ENCODE measurements at places on chromosomes 1 and 21.

DNA sequence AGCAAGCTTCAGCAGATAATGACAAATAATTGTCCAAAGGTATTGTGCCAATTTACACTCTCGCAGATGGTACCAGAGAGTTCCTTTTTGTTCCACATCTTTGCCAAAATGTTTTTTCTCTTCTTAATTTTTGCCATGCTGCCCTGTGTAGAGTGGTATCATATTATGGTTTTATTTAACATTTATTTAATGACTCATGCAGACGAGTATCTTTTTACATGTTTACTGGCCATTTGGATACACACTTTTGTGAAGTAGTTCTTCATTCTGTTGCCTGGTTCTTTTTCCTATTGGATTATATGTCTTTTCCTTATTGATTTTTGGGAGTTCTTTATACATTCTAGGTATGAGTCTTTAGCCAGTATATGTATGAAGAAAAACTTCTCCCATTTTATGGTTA, 151.1 kb downstream of the PCNX2 start:
- DNase-seq: no peak

DNA sequence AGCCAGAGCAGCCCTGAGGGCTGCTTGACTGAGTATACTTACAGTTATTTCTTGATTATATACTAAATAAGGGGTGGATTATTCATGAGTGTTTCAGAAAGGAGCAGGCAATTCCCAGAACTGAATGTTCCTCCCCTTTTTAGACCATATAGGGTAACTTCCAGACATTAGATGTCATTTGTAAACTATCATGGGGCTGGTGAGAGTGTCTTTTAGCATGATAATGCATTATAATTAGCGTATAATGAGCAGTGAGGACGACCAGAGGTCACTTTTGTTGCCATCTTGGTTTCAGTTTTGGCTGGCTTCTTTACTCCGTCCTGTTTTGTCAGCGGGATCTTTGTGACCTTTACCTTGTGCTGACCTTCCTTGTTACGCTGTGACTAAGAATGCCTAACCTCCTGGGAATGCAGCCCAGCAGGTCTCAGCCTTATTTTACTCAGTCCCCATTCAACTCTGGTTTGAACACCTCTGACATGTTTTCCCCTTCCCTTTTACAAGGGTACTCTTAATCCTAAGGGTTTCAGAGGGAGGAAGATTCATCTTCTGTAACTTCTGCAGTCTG, 16.2 kb downstream of the KCTD3 start:
- DNase-seq: no peak

GRCh38 chr1:167060141-167061072, 29.8 kb downstream of the GPA33 start:
- no peak for DNase-seq

DNA sequence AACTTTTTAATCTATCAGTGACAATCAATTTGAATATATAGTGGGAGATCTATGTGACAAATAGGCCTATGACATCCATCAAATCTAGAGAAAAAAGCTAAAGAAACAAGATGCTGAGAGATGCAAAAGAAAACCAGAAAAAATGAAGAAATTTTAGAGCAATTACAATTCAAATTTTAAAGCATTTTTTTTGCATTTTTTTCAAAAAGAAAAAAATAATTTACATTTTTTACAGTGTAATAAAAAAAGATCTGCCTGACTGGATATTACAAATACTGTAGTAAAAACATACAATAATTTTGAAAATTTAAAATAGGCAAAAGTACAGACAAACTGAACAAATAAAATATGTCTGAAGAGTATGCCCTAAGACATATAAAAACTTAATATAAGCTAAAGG, 14.4 kb downstream of the CD34 start:
- no peak for DNase-seq

DNA sequence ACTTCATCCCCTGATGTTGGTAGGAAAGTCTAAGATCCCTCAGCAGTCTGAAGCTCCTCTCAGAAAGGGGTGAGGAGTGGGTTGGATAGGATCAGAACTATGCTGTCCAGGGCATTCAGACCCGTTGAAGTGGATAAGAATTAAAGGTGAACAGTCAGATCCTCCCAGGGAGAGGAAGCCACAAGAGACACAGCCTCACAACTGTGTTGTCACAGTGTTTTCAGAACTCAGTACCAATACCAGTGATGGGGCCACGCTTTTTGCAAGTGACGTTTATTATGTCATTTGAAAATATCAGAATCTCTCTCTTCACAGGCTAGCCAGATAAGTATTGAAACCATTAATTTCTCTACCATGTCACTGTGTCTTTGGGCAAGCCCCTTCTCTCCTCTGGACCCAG, 15.4 kb upstream of the EPS15 start:
- DNase-seq: no peak

- no peak for DNase-seq
These were observed 114.5 kb downstream of the CACHD1 start for GRCh38 chr1:64584479-64584878.

- peak; percentile 46 for DNase-seq
These were observed 31.0 kb upstream of the IFI16 start for GRCh38 chr1:158978730-158979129.

GRCh38 chr1:182968836-182969734, 16.1 kb upstream of the SHCBP1L start:
- DNase-seq: no peak

- no peak for DNase-seq
These were observed 52.2 kb downstream of the SSBP3 start for GRCh38 chr1:54353959-54354358.

DNA sequence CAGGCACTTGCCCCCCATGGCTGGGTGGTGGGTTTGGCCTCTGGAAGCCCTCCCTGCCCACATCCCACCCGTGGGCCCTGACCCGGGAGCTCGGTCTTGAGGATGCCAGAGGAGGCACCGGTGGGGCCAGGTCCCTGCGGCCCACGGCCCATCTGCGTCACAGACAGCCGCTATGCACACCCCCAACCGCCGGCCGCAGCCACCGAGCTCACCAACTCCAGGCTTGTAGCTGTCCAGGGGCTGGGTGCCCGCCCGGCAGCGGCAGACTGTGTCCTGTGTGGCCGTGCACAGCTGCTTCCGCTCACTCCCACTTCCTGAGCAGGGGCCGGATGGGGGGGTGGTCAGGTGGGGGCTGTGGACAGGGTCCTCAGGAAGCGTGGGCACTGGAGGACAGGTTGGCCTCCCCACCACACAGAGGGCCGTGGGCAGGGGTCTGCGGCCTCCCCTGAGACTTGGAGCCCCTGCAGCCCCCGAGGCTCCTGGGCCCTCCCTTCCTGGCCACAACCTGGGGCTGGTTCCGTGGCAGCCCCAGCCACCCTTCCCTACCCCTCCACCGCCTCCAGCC, 1.1 kb downstream of the TNFRSF4 start:
- DNase-seq: peak; percentile 63

DNA sequence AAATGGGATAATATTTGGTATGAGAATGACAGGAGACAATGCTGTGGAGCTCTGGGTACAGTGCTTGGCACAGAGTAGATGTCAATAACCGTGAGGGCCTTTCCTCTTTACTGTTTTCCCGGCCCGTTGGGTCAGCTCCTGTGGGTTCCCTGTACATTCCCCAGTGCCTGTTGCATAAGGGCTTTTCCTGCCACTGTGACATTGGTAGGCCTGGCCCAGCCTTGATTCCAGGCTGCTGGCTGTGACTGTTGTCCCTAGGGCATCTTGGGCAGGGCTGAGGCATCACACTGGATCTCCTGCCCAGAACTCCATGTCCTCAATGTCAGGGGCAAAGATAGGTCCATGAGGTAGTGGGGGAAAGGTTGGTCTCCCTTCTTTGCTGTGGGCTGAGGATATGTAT, 25.8 kb upstream of the MYCL start:
- DNase-seq: no peak

DNA sequence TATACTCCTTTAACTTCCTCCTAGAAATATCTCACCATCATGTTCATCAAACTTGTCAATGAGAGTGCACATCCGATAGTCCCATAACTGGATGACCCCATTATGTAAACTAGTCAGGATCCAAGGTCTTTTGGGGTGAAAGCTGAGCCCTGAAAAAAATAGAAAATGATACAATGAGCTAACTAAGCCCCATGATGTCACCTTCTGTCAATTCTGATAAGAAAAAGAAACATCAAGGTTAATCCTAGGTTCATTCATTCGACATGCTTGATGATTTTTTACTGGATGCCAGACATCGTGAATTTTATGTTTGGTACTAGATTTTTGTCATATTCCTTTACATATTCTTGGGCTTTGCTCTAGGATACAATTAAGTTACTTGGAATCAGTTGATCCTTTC, 2.9 kb downstream of the COPA start:
- DNase-seq: no peak

- DNase-seq: no peak
These were observed 13.5 kb downstream of the FALEC start for GRCh38 chr1:150529017-150529416.

DNA sequence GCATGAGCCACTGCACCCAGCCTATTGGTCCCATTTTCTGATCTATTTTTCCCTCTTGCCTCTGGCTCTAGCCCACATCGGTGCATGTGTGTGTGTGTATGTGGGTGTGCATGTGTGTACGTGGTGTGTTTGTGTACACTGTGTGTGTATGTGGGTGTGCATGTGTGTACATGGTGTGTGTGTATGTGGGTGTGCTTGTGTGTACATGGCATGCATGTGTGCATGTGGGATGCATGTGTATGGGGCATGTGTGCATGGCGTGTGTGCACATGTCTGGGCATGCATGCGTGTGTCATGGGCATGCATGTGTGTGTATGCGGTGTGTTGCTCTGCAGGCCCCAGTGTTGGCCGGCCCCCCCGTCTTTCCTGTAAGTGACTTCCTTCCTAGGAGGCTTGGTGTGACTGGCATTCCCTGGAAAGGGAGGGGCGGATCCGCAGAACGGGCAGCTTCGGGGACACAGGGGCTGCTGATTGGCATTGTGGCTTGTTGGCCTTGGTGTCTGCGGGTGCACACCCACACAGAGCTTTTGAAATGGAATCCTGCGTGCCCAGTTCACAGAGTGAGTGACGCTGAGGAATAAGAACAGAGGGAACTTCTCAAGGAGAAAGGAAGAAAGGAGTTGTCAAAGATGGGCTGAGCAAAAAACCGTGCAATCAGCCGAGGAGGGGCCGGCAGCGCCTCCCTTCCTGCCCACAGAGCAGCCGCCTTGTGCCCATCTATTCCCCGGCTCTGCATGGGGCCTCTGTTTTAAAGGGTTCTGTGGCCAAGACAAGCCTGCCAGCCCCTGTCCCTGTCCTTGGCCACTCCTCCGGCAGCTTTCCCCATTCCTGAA, 8.0 kb downstream of the PDXK start:
- no peak for DNase-seq

DNA sequence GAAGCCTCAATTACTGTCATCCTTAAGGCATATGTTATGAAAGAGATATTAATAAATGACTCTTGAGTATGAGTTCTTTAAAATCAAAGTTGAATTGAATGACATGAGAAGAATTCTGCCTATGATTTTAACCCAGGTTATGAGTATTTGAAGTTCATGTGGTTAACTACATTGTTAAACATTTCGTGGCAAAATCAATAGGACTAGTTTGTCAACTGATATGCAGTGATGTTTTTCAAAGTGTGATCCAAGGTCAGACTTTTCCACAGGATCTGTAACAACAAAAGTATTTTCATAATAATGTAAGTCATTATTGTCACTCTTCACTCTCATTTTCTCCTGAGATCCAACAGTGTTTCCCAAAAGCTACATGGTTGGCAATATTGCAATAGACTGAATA, 189.5 kb downstream of the DENND1B start:
- no peak for DNase-seq

DNA sequence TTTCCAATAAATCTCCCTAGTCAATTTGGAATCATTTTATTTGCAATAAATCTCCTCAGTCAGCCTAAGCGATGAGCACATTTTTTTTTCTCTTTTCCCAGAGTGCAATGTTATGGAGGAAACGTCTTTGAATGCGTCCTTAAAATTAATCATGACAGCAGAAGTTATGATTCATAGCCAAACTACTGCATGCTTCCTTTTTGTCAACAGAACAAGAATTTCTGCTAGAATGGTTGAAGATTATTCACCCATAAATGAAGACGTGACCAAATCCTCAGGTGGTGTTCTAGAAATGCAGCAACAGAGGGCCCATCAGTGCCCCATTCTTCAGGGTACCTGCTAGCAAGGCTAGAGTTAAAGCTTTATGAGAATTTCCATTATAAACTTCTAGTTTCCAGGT, 407.9 kb upstream of the PKN2 start:
- DNase-seq: no peak
